ENCODE measurements at places on chromosomes 4 and X.

- no peak for DNase-seq
Measured at GRCh38 chr4:159150396-159150795, 47.5 kb downstream of the RAPGEF2 start.

- no peak for DNase-seq
Measured at GRCh38 chrX:131271826-131272225, 17.3 kb downstream of the IGSF1 start.

- no peak for DNase-seq
Measured at GRCh38 chr4:56742080-56742871, 61.2 kb upstream of the HOPX start.

- no peak for DNase-seq
Measured at GRCh38 chr4:54015423-54016030, 48.9 kb downstream of the CHIC2 start.

DNA sequence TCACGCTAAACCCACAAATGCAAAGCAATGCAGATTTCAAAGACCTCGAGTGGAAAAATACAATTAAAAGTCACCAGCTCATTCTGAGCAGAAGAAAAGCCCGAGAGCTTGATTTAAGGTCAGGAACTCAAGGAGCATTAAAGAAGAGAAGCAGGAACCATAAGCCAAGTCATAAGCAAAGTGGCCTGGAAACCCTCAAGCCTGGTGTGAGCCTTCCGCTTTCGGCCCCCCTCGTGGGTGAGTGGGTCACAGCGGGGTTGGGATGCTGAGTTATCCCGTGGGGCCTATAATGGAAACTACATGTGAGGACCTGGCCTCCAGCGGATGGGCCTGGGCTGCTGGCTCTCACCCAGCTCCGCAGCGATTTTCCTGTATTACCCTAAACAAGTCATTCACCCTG, 504.3 kb downstream of the RAB28 start:
- no peak for DNase-seq

DNA sequence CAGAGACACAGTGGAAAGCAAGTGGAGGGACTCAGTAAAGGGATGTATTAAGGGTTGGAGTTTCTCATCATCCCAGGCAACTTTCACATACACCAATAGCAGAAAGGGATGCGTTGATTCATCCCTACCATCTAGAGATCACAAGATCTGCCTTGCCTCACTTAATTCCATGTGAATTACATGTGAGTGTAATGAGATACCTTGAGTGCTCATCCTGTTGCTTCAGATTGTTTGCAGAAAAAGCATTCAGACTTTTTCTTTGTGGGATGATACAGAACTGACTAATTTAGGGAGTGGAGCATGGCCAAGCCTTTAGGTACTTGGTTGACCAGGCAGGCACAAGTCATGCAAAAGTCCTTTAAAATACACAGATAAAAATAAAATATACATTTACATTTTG, 124.8 kb upstream of the SLIT2 start:
- no peak for DNase-seq

DNA sequence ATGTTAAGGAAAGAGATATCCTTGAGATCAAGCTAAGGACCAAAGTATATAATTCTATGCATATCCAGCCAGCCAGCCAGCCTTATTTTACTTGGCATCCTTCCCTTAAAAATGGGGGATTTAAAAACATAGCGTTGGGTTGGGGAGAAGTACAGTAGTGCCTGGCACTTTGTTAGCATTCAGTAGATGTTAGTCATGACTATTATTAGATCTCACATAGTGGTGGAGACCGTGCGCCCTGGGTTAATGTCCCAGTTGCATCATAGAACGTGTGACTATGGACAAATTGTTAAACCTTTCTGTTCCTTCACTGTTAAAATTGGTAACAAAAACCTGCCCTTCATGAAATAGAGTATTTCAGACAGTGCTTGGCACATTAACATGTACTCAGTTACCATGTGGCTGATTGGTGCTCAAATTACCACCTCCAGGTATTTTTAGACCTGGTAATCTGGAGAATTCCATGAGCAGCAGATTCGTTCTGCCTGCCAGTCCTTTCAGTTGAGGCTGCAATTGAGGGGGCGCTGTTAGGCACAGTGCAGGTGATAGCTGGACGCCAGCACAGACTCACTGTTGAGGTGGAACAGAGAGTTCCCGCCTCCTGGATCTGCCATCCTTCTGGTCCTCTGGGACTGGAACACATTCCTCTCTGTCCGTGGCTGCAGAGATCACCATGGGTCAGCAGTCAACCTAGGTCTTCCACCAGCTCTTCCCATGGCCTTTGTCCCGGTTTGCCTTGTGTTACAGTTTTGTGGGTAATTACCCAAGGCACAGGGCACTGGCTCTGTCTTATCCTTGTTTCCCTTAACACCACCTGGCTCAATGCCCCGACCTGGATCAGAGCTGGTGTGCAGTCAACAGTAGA, 31.7 kb downstream of the RBBP7 start:
- no peak for DNase-seq

DNA sequence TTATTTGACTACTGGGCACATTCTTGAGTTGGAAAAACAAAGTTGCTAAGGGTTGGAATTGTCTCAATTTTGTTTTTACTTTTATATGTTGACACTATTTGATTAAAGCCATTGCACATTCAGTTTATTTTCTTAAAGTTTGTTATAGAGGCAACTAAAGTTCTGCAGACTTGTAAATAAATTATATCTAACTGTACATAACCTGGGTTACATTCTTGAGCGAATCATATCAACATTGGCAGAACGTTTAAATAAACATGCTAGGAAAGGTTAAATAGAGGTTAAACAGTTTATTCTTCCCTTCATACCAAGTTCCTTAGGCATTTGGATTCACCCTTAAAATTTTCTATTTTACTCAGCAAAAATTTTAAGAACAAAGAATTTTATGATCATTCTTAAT, 74.5 kb downstream of the UCHL1 start:
- no peak for DNase-seq

DNA sequence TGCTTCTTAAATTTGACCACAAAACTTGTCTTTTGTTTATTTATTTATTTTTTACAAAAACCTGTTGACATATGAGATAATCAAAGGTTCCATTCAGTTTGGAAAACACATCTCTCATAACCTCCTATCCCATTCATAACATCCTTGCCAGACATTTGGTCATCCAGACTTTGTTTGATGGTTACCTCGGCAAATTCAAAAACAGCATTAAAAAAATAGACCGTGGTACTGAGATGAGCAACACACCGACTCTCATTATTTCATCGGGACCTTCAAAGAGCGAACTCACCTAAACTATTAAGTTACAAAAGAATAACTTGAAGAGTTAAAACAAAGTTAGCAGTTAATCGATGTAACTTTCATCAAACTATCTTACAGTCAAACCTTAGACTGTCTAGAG, 85.8 kb upstream of the RPS6KA3 start:
- no peak for DNase-seq

DNA sequence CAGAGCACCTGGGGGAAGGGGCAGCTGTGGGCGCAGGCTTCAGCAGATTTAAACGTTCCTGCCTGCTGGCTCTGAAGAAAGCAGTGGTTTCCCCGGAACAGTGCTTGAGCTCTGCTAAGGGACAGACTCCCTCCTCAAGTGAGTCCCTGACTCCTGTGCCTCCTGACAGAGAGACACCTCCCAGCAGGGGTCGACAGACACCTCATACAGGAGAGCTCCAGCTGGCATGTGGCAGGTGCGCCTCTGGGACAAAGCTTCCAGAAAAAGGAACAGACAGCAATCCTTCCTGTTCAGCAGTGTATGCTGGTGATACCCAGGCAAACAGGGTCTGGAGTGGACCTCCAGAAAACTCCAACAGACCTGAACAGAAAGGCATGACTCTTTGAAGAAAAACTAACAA, 68.1 kb downstream of the ZC4H2 start:
- no peak for DNase-seq

GRCh38 chr4:52989865-52990264, 127.7 kb downstream of the RASL11B start:
- no peak for DNase-seq

DNA sequence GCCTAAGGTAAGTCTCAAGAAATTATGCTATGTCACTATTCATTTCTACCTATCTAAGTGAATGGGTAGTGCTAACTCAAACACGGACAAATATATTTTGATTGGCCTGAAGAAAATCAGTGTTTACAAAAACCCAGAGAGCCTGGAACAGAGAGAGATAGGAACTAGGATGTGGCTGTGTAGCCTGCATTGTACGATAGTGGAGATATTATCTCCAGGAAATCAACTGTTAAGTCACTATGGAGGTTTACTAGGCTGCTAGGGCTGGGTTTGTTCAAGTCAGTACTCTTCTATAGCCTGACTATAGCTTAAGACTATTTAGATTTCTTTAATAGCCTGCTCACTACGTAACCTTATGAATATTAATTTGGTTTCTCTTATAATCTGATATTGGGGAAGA, 127.9 kb downstream of the TACR3 start:
- DNase-seq: no peak

GRCh38 chr4:48669086-48669485, 111.0 kb downstream of the FRYL start:
- DNase-seq: no peak

DNA sequence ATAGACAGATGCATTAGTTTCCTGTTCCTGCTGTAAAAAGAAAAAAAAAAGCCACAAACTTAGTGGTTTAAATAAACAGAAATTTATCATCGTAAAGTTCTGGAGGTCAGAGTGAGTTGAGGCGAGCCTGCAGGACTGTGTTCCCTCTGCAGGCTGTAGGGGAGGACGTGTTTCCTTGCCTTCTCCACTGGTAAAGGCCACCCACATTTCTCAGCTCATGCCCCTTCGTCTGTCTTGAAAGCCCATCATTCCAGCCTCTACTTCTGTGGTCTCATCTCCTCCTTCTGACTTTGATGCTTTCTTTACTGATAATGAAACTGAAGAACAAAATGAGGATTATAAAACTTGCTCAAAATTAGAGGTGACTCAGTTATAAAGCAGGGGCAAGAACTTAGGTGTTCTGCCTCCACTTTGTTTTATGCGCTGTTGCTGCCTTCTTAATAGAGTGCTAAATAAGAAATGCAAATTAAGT, 143.0 kb downstream of the STIM2 start:
- DNase-seq: no peak

- DNase-seq: no peak
Measured at GRCh38 chr4:13276357-13276756, 207.8 kb downstream of the RAB28 start.

DNA sequence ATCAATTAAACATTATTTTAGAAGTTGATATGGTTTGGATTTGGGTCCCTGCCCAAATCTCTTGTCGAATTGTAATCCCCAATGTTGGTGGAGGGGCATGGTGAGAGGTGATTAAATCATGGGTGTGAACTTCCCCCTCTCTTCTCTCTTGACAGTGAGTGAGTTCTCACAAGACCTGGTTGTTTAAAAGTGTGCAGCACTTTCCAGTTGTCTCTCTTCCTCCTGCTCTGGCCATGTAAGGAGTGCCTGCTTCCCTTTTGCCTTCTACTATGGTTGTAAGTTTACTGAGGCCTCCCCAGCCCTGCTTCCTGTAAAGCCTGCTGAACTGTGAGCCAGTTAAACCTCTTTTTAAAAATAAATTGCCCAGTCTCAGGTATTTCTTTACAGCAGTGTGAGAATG, 141.4 kb downstream of the GALNTL6 start:
- DNase-seq: no peak

GRCh38 chr4:158410272-158410671, 111.4 kb upstream of the RXFP1 start:
- no peak for DNase-seq

- DNase-seq: peak; percentile 10
Measured at GRCh38 chrX:79325263-79325958, 41.7 kb downstream of the ITM2A start.

- DNase-seq: no peak
Measured at GRCh38 chr4:86034616-86035015, 325.2 kb downstream of the MAPK10 start.

DNA sequence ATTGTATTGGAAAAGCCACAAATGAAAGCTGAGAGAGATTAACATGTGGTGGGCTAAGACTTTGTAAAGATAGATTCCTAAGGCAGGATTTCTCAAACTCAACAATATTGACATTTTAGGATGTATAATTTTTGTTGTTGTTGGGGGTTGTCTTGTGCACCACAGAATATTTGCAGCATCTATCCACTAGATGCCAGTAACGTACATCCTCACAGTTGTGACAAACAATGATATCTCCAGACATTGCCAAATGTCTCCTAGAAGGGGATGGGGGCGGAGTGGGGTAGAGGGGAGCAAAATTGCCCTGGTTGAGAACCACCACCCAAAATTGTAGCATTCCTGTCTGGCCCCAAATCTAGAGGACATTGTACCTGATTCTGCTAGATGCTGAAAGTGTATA, 14.7 kb upstream of the CBR4 start:
- no peak for DNase-seq

DNA sequence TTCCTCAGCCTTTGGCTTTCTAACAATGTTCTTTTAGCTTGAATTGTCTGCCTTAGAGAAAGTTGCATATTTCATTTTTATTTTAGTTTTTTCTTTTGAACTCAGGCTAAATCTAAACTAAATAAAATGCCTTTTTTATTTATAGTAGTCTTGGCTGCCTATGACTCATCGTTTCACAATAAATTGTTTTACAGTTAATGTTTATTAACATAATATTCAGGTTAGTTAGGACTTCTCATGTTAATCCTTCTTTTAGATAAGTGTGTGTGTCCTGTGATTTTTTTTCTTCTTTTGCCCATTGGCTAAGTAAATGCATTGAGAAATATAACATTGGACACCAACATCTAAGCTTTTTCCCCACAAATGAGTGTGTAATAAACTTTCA, 1.6 kb downstream of the RP2 start:
- no peak for DNase-seq

- peak; percentile 85 for DNase-seq
Measured at GRCh38 chrX:11759461-11760311, 1.6 kb downstream of the MSL3 start.

DNA sequence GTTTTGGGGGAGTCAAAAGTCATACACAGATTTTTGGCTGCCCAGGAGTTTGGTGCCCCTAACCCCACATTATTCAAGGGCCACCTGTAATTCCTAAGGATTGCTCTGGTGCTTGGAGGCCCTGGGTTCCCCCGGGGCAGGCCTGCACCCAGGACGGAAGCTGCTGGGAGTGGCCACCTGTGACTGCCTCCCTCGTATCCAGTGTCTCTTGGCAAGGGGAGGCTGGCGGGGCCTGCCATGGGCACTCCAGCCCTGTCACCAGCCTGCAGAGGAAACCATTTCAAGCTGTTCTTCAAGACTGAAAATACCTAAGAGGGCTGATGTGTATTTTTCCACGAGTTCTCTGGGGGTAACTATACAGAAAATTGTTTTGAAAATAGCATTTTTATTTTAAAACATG, 24.5 kb upstream of the GPR78 start:
- DNase-seq: no peak

DNA sequence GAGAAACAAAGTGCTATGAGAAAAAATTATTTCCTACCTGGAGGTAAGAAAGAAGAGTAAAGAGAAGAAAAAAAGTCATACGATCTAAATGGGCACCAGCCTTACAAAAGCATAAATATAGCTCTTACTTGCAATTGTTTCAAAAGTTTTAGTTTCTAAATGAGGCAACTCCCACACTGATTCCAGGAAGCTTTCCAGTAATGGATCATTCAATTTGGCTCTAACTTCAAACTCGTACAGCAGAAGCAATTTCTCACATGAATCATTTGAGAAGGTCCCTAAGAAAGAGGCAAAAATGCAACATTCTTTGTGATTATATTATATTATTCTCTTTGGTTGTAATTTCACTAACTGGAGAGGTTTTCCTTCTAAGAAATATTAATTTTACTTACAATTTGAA, 109.9 kb downstream of the DLG3 start:
- no peak for DNase-seq

- no peak for DNase-seq
Measured at GRCh38 chr4:108029731-108030130, 40.0 kb downstream of the HADH start.

GRCh38 chr4:36310793-36311192, 29.4 kb downstream of the DTHD1 start:
- peak; percentile 60 for DNase-seq

All from CD4-positive, alpha-beta T cell treated with Interferon gamma for 1 hour (primary cell).